Activated naive CD8-positive, alpha-beta T cell treated with anti-CD3 and anti-CD28 coated beads, Interleukin-2, amount 10 ng/mL, durations not matched to agents 7 days and 5 days (primary cell): ENCODE measurements at places on chromosomes 2 and 18. TPM values are rescaled to one million over a fixed set of nuclear protein-coding genes. Genes with fewer than 3 reads are reported as not detected.

GRCh38 chr2:198325359-198325758 is 521.0 kb downstream of the PLCL1 start:
- DNase-seq, result no peak

GRCh38 chr2:109719871-109720270 is 74.2 kb upstream of the RGPD5 start:
- no peak for DNase-seq

- DNase-seq, result no peak
These were observed 1.1 kb downstream of the CDK5R2 start for GRCh38 chr2:218960309-218961165.

DNA sequence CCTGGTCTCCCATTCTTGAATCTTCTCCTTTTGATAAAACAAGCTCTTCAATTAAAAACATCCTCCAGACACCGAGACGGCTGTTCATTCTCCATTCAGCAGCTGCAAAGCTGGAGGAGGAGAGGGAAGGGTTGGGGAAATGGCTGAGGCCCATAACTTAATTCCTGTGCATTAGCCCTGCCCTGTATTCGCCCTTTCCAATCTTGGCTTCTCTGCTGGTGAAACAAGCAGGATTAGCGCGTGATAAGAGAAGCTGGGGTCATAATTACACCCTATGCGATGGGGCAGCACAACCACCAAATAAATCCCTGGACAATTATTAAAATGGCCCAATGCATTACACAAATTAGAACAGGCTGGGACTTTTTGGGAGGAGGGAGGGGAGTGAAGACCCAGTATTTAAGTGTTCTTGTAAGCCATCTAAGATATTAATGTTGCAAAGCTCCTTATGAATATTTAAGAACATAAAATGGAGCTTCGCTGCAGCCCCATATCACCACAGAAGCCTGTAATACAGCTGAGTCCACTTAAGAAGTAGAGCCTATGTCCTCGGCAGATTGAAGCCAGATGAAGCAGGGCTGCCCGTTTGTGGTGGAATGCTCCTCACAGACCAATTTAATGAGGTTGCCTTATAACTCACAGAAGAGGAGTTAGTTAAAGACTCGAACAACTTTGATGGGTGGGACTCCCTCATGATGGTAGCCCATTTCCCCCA is 176.6 kb upstream of the SKOR2 start:
- no peak for DNase-seq

ASB1 gene
- 32.1 TPM for total RNA-seq

DNA sequence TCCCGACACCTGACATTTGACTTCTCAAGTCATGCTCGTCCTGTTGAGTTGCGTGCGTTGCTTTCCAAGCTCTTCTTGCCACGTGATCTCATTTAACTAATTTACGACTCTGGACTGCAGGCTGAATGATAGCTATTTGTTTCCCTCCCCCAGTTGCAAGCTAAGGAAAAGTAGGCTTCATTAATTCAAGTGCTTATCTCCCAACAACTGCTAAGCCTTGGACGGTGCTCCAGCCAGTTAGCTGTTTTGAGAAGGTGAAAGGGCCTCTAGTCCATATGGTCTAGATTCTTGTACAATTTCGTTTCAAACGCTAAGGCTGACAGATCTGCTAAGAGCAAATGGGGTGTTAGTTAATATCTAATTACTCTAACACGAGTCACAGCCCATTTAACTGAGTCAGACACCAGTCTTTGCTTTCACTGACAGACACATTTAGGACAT is 21.1 kb downstream of the GPR45 start:
- no peak for DNase-seq
